ENCODE measurements at places on chromosomes 4 and X.

GRCh38 chrX:45852884-45853283 is 652.2 kb upstream of the DIPK2B start:
- no peak for DNase-seq

DNA sequence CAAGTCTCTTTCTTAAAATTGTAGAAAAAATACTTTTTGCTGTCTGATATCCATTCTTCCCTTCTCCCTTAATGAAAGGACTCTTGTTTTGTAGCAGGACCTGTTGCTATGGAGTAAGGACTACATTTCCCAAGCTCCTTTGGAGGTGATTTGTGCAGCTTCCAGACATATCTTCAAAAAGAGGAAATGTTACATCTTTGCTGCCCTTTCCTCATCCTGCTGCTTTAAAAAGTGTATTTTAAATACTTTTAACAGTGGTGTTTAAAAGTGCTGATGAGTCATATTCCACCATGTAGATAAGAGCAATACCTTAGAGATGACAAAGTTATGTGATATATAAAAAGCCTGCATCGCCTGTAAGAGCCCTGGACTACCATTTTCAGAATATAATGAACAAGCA is 98.7 kb downstream of the CFAP299 start:
- DNase-seq: no peak

- no peak for DNase-seq
Measured at GRCh38 chrX:101749436-101749835, 89.8 kb upstream of the ARMCX2 start.

DNA sequence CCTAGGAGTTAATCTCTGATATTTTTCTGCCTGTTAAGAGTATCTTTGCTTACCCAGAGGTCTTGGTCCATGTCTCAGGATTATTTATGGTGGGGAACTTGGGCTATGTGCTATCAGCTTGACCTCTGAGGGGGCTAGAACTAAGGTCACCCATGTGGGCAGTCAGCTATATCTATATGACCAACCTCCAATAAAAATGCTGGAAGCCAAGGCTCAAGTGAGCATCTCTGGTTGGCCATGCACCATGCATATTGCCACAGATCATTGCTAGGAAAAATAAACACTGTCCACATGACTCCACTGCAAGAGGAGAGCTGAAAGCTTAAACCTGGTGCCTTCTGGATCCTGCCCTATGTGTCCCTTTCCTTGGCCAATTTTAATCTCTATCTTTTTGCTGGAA is 196.5 kb upstream of the SLC7A11 start:
- no peak for DNase-seq

DNA sequence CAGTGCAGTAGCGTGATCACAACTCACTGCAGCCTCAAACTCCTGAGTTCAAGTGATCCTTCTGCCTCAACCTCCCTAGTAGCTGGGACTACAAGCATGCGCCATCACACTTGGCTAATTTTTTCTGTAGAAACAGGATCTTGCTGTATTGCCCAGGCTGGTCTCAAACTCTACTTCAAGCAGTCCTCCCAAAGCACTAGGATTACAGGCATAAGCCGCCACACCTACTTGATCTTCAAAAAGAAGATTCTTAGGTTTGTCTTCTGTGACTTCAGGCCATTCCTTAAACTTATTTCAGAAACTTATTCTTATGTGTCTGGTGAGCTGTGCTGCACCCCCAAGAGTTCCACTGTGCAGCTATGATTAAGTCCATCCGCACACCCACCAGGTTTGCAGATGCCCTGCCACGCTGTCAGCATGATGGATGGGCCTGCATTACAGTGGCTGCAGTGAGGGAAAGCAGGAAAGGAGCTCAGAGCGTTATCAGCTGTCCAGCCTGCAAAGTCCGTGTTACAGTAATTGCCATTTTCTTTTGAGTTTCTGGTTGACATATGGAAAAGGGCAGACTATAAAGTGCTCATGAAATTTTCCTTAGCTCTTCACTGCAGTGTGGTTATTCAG is 146.6 kb downstream of the AASDH start:
- no peak for DNase-seq

- no peak for DNase-seq
Measured at GRCh38 chr4:30460818-30461217, 259.4 kb upstream of the PCDH7 start.

GRCh38 chr4:101198682-101199339 is 148.5 kb downstream of the PPP3CA start:
- DNase-seq: no peak

- no peak for DNase-seq
Measured at GRCh38 chr4:37439809-37440474, 195.4 kb downstream of the NWD2 start.

GRCh38 chr4:166073783-166074182 is 200.7 kb downstream of the TLL1 start:
- no peak for DNase-seq

- no peak for DNase-seq
Measured at GRCh38 chr4:56728512-56728911, 47.4 kb upstream of the HOPX start.

- no peak for DNase-seq
Measured at GRCh38 chrX:80022363-80023031, 7.9 kb downstream of the TBX22 start.

DNA sequence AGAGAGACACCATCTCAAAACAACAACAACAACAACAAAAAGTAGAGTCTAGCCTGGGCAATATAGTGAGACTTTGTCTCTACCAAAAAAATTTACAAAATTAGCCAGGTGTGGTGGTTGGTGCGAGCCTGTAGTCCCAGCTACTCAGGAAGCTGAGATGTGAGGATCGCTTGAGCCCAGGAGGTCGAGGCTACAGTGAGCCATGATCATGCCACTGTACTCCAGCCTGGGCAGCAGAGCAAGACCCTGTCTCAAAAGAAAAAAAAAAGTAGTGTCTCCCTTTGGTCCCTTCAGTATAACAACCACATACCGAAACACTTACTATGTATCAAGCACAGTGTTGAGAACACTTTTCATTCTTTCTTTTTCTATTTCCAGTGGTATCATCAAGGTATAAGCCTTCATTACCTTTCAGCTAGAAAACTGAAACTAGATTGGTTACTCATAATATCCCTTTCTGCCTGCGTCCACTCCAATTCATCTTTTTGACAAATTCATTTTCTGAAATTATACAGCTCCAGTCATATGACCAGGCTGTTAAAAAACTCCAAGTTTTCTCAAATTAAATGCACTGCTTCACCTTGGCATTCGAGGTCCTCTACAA is 54.1 kb downstream of the RPS6KA3 start:
- no peak for DNase-seq

GRCh38 chrX:112218388-112218787 is 135.8 kb upstream of the TRPC5 start:
- no peak for DNase-seq

DNA sequence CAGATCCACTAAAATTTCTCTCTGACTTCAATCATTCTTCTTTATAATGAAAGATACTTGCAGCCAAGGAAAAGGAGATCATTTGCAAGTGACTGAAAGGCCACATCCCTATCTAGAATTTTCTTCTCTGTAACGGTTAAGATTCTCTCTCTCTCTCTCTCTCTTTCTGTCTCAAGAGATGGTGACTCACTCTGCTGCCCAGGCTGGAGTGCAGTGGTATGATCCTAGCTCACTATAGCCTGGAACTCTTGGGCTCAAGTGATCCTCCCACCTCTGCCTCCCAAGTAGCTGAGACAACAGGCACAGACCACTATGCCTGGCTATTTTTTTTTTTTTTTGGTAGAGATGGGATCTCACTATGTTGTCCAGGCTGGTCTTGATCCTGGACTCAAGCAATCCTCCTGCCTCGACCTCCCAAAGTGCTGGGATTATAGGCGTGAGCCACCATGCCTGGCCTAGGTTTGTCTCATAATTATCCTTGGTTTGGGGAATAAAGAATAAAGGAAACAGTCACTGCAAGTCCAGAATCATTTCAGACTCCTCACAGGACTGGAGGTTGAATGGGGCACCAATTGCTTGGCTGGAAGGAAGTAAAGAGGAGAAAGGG is 33.3 kb upstream of the GALNT7 start:
- DNase-seq: no peak

DNA sequence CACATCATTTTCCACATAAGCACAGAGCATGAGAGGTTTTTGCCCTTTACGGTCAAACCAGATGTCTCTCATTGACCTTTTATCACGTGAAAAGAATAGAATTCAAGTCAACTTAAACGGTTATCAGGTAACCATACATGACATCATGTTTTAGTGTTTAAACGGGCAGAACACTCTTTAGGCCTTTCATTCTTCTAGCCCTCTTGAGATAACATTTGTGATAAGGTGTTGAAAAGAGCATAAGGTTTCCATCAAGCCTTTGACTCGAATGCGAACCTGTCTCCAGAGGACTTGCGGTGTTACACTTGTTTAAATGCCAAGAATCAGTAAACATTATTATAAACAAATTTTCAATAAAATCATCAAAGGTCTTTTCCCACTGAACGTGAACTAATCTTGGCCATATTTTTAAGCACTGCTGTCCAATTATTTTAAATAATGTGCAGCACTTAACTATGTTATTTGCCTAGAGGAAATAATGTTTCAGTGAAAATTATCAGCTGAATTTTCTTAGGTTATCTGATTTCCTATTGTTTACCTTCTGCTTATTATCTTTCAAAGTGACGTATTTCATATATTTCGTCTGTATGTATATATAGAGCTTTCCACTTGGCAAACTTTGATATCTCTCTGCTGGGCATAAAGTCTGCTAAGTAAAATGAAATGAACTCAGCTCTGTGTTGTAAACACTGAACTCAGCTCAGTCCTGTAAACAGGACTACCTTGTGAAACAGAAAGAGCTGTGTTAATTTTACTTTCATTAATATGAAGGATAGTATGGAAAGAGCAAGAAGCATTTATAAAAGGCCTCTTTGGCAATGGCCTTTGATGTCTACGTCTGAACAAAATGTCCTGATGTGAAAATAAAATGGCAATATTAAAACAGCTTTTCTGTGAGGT is 33.3 kb downstream of the TENM3 start:
- no peak for DNase-seq

DNA sequence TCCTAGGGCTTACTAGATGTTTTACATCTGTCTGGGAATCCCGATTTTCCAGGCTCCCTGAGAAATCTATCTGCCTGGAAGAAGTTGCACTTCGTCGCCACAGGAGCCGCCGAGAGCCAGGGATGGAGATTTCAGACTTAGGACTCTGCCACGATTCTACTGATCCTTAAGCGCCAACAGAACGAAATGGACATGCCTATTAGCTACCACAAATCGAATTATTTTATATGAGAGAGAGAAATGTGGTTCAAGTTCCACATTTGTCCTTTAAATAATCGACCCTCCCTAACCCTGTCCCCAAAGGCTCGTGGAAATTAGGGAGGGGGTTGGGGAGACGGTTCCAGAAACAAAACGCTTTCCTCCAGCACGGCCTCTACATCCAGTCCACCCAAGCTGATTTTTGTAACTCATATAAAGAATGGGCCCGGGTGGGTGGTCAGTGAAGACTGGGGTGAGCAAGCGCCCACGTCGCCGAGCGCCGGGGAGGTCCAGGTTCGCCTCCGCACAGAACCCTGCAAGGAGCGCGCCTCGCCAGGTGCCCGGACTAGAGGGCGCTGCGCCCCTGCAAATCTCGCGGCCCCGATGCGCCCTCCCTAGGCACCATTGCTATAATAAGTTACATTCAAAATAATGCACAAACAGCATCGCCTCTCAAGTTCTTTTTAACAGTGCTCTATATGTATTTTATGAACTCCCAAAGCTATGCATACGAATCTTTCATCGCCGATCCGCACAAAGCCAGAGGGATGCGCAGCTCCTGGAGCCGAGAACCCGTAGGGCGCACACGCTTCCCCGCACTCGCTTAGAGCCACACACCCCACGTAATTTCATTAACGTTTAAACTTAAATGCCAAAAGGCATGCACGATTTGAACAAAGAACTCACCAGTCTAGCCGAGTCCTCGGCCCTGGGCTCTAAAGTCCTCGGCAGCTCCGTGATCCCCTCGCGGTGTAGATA is 2.1 kb upstream of the FAT1 start:
- no peak for DNase-seq

Measured in CD4-positive, alpha-beta T cell treated with Interleukin-15 for 1 hour (primary cell).